ENCODE measurements at places on chromosomes 1 and 21.

- no peak for DNase-seq
Observed at GRCh38 chr1:199472018-199472417, 555.5 kb upstream of the NR5A2 start.

GRCh38 chr1:68230484-68230802 is 1.9 kb downstream of the WLS start:
- DNase-seq = peak; percentile 33

GRCh38 chr21:42592156-42592820 is 61.1 kb upstream of the PDE9A start:
- DNase-seq = no peak

- DNase-seq = peak; percentile 58
Observed at GRCh38 chr1:202144402-202145067, at the start of gene ARL8A. Gene ARL8A, minus strand, starts transcription at chr1:202144737. Its CDS starts 165 bp downstream, at chr1:202144572.

DNA sequence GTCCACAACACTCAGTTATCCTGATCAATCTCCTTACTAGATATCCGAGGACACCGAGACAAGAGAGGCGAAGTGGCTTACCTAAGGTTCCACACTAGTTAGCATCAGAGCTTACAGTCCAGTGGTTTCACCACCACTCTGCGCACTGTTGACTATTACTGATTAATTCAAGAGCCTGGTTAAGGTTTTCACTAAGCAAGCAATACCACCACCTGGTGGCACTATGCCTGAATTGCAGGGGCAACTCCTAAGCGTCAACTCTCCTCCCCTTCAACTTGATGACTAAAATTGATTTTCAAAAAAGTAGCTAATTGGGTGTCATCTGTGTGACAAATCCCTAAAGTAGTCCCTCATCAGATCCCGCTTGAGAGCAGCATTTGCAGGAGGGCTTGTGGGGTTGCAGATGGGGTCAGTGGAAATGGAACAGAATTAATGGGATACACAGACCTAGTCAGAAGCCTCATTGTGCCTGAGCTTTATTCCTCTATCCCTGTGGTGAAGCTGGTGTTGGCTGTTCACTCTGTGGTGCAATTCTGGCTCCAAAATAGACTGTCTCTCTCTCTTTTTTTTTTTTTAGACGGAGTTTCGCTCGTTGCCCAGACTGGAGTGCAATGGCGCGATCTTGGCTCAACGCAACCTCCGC is 9.1 kb downstream of the TTC22 start:
- DNase-seq = no peak

DNA sequence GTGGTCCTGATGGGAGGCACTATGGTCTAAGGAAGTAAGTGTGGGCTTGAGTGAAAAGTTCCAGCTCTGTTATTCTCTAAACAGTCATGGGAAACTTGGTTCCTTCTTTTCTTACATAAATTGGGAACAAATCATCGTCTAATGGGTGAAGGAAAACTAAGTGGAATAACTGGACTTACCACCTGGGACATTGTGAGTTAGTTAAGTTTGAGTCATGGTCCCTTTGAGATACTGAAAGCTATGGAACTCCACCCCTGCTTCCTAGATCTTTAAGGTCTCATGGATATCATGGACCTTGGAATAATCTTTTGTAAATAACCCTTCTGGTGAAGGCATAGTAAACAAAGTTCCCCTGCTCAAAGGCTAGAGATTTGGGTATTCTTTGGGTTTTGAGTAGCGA is 16.1 kb upstream of the TXLNA start:
- DNase-seq = no peak

GRCh38 chr1:91537281-91537986 is 36.8 kb downstream of the CDC7 start:
- DNase-seq = no peak

- peak; percentile 89 for DNase-seq
Observed at GRCh38 chr21:34877485-34878128, 171.5 kb downstream of the RUNX1 start.

Measured in mucosa of gallbladder (tissue), 1 donor.